ENCODE measurements at places on chromosomes 3 and 15. TPM values are rescaled to one million over a fixed set of nuclear protein-coding genes. Genes with fewer than 3 reads are reported as not detected.

Gene RGMA
- not detected for total RNA-seq

Gene WNT5A
- 251 TPM for total RNA-seq

DNA sequence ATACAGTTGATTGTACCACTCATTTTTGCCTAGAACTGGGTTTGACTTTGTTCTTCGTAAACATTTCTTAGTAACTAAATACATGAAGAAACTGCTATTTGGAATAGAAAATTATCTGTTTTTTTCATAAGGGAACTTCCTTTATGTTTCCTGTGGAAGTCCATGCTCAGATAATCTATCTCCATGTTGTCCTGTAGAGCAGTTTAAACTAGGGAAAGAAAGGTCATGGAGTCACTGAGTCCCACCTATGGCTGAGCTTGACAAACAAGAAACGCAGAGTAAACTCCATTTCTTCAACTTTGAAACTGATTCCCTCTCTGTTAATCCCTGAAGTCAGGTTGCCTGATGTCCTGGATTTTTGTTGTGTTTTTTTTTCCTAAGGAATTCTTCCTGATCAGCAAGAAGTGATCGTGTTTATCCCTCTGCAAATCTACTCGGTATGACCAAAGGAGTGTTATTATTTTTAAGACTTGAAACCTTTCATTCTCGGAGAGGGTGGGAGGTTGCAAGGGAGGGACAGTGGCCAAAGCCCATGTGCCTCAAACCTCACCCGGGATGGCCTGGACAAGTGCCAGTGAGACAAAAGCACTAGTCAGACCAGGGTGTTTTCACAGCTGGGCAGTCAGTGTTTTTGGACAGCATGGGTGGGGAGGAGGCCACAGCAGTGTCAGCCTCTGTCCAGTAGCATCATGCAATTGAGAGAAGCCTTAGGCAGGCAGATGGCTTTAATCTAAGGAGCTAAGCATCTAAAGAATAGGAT lies 129.8 kb upstream of the PHLDB2 start:
- DNase-seq = peak; percentile 54

DNA sequence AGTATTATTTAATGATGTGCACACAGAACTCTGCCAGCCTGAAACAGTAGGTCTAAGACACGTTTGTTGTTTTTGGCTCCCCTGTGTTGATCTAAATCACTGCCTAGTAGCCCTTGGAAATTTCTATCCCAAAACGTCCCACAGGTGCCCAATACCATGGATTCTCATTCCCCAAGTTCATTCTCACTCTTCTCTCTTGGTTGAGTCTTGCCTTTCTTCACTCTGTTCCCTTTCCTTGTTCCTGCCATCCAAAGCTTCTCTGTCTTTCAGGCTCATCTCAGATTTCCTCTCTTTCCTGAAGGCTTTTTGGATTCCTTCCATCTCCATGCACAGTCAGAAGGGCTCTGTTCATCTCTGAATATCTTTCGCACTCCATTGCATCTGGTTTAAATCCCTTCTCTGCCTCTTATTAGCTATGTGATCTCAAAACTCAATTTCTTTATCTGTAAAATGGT lies 54.2 kb downstream of the PPARG start:
- no peak for DNase-seq

GRCh38 chr3:197541756-197542539 lies 13.8 kb downstream of the BDH1 start:
- peak; percentile 53 for DNase-seq

DNA sequence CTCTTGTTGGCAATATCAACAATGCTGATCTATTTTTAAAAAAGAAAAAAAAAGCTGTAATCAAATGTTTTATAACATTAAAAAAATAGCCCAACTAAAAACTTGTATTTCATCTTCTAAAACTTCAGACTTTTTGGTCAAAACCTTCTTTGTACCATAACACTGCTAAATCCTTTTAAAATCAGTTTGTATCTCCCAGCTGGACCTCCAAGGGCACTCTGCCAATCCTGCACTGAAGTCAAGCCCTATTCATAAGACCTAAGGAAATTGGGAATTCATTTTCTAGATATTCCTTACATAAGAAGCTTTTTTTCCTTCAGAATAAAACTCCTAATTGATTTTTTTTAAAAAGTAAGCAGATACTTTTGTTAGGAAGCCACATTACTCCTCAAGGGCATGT lies 38.2 kb upstream of the HCLS1 start:
- DNase-seq = no peak

- no peak for DNase-seq
Observed at GRCh38 chr15:52234596-52235541, 43.7 kb upstream of the GNB5 start.

Data from HFFc6 (cell line).